ENCODE measurements at places on chromosomes 11 and 22.

- DNase-seq = no peak
Observed at GRCh38 chr11:61439615-61440014, 9.7 kb downstream of the SDHAF2 start.

- DNase-seq = peak; percentile 69
Observed at GRCh38 chr11:12377106-12377823, at the start of gene PARVA. TSS of gene PARVA (plus strand) at chr11:12377571. CDS start at chr11:12377648, 77 bp downstream.

GRCh38 chr11:94133752-94134151 is 5.1 kb downstream of the PANX1 start:
- DNase-seq = no peak

DNA sequence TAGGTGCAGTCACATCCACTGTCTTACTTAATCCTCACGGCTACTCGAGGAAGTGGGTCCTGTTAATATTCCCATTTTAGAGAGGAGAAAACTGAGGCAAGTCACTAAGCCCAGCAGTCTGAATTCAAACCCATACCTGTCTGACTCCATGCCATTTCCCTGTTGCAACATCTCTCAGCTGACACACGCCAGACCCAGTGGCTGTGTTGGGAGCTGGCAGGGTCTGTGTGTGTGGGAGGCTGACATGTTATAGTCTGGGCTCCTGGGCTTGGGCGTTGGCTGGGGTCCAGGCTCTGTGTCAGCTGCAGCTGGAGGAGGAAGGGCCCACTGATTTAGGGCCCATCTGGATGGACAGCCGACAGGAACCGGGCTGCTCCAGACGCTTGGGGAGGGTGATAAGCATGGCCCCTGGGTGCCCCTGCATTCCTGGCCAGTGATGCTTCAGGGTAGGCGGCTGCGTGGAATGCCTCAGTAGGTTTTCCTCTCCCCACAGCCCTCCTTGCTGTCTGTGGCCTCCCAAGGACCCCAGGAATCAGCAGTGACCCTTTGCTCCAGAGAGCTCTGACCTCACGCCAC is 562.5 kb downstream of the MN1 start:
- DNase-seq = peak; percentile 65

- DNase-seq = no peak
Observed at GRCh38 chr22:37343863-37344734, 61.8 kb downstream of the CYTH4 start.

GRCh38 chr11:60563553-60564235 is 48.5 kb downstream of the MS4A13 start:
- no peak for DNase-seq

- no peak for DNase-seq
Observed at GRCh38 chr22:22355096-22355834, 110.7 kb downstream of the VPREB1 start.

- DNase-seq = no peak
Observed at GRCh38 chr22:37230673-37231405, 13.2 kb downstream of the RAC2 start.

- peak; percentile 88 for DNase-seq
Observed at GRCh38 chr11:117010808-117011540, 87.3 kb downstream of the SIK3 start.

- DNase-seq = no peak
Observed at GRCh38 chr11:130916910-130917309, 631 bp upstream of the SNX19 start.

DNA sequence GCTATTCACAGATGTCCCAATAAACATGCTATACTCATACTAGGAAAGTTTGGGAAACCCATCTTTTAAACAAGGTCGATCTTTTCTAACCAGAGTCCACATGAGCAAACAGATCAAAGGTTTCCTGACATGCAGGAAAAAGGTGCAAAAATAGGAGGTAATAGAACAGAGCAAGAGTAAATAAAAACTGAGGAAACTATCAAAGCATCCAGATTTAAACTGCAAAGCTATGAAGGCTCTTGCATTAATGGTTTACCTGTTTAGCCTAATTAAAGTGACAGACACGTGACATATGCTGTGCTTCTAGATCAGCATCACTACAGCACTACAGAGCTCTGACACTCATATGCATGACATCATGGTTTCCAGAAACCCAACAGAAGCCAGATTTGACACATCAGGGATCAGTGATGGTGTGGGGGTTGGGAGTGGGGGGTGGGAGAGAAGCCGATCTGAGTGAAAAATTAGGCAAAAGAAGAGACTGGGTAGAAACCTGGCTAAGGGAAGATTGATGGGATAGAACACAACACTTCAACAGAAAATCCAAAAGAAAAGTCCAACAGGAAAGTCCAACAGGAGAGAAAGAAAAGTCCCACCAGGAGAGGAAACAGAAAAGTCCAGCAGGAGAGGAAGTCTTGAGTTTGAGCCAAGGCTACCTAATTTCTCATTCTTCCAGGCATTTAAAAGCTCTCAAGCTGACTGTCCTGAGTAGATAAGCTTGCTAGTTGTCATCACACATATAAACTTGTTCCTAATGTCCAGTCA is 262.3 kb downstream of the SOX6 start:
- DNase-seq = no peak

DNA sequence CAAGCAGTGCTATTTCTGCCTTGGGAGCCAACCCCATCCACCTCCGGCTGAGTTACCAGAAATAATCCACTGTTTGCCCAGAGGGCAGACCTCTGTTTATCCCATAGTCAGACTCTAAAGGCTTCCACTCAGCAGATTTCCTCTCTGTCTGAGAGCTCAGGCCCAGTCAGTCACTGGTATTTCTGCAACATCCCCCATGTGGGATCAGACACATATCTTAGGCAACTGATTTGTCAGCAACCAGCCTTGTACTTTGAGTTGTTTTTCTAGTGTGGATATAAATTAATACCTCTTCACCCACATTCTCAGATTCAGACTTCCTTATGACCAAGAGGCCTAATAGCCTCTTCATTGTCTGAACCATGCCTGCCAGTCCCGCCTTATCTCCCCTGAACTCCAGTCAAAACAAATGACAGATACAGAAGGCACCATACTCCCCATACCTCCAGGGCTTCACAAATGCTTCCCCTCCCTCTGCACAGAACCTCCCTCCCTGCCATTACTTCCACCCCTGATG is 193.6 kb downstream of the FAM76B start:
- DNase-seq = no peak

DNA sequence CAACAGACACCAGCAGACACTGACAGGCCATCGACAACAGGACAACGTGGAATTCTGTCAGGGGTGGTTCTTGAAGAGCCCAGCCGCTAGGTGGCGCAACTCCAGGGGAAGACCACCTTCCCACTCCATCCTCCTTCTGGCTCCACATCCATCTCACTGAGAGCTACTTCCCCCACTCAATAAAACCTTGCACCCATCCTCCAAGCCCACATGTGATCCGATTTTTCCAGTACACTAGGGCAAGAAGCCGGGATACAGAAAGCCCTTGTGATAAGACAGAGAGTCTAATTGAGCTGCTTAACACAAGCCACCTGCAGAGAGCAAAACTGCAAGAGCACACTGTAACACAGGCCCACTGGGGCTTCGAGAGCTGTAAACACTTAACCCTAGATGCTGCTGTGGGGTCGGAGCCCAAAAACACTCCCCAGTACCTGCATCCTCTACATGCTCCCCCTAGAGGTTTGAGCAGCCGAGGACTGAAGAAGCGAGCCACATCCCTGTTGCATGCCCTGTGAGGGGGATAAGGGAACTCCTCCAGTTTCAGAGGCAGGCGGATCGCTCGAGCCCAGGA is 11.5 kb upstream of the RAB39A start:
- no peak for DNase-seq

DNA sequence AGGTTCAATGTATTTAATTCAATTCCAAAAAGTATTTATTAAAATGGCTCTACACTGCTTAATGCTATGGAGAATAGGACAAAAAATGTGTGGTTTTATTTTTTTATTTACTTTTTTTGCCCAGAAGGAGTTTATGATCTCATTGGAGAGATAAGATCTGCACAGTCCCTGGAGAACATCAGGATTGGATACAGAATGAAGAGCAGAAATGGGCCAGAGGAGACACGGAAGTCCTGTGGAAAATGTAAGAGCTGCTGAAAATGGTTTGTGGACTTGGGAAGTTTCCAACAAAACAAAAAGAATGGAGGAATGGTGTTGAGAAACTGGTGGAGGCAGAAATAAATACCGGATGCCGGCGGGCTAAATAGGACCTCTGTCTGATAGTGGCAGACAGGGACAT is 554.6 kb downstream of the OPCML start:
- no peak for DNase-seq

DNA sequence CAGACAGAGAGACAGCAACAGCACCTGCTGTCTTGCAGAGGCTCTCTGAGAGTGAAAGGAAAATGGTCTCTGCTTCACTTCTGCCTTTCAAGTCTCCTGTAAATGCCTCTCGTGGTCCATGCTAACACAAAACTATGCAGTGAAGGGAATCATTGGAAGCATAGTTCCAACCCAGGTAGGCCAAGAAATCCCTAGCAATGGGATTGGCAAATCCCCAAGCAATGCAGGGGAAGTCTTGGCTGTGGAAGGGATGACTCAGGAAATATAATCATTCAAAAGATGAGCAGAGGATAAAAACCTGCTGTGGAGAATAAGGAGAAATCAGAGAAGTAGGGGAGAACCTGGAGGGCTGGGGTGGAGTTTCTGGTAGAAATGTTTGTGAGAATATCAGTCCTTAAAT is 216.1 kb upstream of the ZBED5 start:
- DNase-seq = no peak

- DNase-seq = no peak
Observed at GRCh38 chr11:120066738-120067437, 71.0 kb downstream of the TRIM29 start.

DNA sequence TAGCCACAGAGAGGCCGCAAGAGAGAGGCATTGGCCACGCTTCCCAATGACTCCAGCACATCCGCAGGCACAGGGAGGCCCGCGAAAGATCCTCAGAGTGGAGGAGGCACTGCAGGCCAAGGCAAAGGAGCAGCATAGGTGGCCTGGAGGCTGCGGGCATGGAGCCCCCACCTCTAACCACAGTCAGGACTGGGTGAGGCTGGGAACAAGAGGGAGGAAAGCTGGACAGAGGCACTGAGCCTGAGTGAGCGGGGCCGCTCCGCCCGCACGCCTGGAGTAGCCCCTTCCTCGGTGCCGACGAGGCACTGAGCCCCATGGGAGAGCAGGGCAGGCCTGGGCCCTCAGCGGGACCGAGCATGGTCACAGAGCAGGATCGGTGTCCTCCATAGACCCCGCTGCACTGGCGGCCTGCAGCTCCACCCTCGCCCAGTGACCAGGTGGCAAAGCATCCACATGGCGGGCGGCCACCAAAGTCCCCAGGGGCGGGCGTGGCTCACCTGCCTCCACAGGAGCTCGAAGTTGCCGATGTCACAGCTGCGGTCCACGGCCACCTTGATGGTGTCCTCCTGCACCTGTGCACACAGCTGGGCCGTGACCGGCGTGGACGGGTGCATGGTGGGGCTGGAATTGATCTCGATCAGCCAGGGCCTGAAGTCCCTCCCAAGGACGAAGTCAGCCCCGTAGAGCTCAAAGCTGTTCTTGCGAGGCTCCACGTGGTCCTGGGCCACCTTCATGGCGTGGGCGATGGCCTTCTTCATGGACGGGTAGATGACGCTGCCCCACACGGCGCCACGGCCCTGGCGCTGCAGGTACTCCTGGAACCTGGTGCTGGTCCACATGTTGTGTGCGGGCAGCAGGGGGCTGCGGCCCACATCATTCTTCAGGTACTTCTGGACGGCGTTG is 18.9 kb upstream of the IL17REL start:
- DNase-seq = no peak

DNA sequence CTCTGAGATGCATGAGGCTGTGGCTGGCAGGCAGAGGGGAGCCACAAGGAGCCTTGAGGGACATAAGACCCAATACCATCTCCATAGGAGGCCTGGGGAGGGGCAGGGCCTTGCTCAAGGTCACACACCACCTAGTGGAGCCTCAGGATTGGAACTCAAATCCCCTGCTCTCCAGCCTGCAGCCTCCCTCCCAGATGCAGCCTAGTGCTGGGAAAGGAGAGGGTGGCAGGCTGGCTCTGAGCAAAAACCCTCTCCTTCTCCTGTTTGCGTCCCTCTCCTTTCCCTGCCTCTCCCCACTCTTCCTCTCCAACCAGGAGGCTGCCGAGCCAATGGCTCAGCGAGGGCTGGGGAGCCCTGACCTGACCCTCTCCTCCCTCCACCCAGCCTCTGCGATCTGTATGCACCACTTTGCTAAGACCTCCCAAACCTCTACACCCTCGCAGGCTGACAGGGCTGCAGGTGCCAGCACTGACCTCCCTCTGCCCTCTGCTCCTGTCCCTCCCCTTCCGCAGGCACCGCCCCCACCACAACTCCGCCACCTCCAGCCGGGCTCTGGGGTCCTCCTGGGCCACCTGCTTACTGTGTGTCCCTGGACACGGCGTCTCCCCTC is 14.7 kb downstream of the IGLL1 start:
- no peak for DNase-seq

- no peak for DNase-seq
Observed at GRCh38 chr22:28594076-28594796, 85.4 kb downstream of the TTC28 start.

DNA sequence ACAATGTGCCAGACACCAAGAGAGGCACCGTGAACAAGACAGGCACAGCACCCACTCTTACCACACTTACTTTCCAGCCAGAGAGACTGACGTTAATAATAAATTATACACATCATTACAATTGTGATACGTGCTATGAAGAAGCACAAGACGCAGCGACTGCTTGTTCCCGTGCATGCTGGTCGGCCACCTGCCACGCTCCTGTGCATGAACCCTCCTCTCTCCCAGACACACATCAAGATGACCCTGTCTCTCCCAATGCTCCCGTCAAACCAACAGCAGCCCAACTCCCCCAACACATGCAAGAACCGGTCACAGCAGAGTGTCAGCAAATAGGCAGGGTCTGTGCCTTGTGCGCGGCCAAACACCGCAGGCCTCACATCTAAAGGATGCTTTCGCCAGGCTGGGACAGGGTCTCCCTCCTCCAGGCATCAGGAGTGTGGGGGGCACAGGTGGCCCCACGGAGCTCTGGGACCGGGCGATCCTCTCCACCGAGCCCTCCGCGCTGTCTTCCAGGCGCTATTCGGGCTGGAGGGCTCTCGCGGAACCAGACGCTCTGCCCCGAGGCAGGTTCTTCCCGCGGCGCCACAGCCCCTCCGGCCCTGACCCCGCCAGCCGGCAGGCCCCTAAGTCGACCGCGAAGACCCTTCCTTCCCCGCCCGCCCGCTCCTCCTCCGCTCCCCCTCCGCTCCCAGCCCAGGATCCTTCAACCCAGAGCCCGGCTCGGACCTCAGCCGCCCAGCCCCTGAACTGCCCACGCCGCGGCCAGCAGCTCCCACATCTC is 533 bp downstream of the SERGEF start:
- DNase-seq = no peak

All from GM04504 (cell line).